ENCODE measurements at places on chromosomes 1 and 21. TPM values are rescaled to one million over a fixed set of nuclear protein-coding genes. Genes with fewer than 3 reads are reported as not detected.

The RGS13 gene
- total RNA-seq, result not detected

The CD101 gene
- total RNA-seq, result 0.14 TPM

The KDF1 gene
- total RNA-seq, result 10.0 TPM

The ERICH3 gene
- total RNA-seq, result 0.14 TPM

The MAN1C1 gene
- total RNA-seq, result 0.63 TPM

The XCL2 gene
- not detected for total RNA-seq

The ENSA gene
- 225 TPM for total RNA-seq

The CA6 gene
- total RNA-seq, result not detected

The RHCE gene
- total RNA-seq, result not detected

The FLG2 gene
- total RNA-seq, result not detected

The MYBPHL gene
- total RNA-seq, result not detected

The IQGAP3 gene
- 65.3 TPM for total RNA-seq

The PLA2G2A gene
- total RNA-seq, result not detected
